Right renal cortex interstitium (tissue), 3 donors: ENCODE measurements at places on chromosomes 3 and 15. TPM values are rescaled to one million over a fixed set of nuclear protein-coding genes. Genes with fewer than 3 reads are reported as not detected.

GRCh38 chr15:73052653-73053397, 562 bp downstream of the NEO1 start:
- peak; percentile 54 for DNase-seq

DNA sequence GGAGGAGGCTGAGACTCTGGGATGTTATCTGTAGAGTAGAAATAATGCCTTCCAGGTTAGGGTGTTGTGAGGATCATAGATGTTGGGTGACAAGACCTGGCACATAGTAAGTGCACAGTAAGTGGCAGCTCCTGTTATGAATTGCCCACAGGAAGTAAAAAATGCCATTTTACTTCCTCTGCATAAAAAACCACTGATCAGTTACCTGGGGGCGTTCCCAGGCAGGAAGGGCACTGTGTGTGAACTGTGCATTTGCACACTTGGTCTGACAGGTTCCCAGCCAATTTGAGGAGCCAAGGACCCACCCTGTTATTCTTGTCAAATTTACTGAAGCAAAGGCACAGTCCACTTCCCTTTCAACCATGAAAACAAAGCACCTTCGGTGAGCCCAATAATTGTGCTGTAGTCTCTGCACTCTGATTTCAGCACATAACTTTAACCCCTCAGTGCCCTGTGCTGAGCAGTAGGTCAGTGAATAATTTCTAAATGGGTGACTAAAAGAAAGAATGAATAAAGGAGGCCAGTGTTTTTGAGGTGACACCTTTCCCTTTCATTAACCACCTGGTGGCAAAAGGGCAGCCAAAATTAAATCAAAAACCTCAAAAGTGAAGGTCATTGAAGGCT, 85.8 kb upstream of the ARHGEF3 start:
- DNase-seq = no peak

DNA sequence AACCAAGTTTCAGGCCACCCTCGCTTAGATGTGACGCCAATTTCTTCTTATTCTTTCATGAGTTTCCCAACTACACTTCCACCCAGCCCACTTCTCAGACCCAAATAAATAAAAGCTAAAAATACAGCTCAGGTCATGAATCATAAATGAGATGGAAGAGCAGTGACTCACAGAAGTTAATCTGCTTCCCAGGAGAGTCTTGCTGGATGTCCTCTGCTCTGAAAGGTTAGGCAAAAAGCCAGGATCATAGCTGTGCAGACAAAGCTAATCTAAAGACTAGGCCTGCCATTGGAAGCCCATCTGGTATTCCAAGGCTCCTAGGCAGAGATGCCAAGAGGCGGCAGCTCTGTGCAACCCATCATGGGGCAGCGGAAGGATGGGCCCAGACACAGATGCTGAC, 24.1 kb downstream of the SHC4 start:
- no peak for DNase-seq

DNA sequence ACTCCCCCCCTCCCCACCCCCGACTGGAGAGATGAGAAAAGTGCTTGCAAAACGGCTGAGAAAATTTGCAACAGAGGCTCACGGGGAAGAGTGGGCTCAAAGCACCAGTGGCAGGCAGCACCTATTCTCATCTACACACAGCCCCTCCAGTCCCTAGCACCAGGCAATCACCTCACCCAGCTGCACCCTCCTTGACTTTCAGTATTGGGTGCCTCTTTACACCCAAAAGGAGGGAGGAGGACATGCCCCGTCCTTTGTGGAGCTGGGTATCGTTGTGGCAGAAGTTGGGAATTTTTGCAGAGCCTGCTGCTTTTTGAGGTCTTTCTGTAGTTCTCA, 182.8 kb upstream of the TOPAZ1 start:
- no peak for DNase-seq

DNA sequence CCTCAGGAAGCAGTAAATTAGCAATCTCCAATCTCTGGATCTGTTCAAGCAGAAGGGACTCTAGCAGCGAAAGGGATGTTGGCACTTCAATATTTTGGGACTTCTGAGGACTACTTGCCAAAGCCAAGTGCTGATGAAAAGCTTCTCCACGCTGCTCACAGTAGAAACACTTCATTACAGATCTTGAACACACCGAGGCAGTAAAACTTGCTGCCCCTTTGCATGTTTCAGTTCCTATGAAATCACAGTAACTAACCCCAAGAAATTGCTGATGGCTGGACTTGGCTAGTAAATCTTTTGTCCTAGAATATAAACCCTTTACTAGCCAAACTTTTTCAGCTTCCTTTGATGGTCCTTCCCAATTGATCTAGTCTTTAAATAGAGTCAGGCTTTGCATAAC, 750.5 kb upstream of the GRM7 start:
- DNase-seq = no peak

GRCh38 chr15:88649753-88650551, 11.1 kb downstream of the ISG20 start:
- DNase-seq = no peak

GRCh38 chr15:42730536-42730935, 6.4 kb downstream of the CDAN1 start:
- no peak for DNase-seq

DNA sequence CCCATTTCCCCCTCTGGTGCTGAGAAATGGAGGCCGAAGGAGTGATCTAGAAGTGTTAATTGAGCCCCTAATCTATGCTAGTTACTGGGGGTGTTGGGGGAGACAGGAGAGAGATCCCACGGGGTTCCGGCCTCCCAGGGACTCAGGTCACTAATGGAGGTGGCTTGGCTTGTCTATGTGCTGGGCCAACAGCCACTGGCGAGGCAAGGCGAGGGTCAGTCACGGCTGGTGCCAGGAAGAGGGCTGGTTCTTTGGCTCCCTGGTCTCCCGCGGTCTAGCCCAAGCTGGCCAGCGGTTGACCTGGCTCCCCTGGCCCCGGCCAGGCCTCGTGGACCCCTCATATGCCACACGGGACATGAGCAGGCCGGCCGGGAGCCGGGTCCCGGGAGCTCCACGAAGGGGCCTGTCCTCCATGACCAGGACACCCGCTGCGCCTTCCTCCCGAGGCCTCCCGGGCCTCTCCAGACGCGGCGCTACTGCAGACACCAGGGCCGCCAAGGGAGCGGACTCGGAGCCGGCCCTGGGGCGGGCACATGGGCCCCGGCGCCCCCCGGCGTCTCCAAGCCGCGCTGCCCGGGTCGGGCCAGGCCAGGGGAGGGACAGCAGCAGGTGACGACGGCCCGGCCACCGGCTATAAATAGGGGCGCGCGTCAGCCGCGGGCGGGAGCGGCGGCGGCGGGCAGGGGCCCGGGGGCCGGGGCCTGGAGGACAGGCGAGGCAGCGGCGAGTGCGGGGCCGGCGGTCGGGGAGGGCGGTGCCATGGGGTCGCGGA, at the start of gene ALPK3:
ALPK3 (plus strand) TSS at position 663 of the 772 bp plus-strand sequence; CDS start at position 760, 97 bp downstream.
- DNase-seq = no peak

GRCh38 chr3:115975353-115975752, 352.0 kb downstream of the GAP43 start:
- no peak for DNase-seq

DNA sequence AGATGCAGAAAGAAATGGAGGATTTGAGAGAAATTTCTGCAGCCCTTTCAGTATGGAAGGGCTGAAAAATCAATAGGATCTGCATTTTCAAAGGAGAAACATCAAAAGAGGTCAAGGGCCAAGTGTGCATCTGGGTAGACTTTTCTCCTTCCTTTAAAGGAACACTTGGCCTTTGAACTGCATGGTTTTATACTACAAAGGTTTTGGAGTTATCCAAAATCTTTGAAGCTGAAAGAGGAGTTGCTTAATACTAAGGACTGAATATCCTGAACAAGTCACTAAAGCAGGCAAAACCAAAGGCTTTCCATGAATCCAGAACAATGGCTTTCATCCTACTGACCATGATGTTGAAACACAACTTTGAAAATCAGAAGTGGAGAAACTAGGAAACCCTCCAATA, 553.7 kb upstream of the LMCD1 start:
- no peak for DNase-seq

DNA sequence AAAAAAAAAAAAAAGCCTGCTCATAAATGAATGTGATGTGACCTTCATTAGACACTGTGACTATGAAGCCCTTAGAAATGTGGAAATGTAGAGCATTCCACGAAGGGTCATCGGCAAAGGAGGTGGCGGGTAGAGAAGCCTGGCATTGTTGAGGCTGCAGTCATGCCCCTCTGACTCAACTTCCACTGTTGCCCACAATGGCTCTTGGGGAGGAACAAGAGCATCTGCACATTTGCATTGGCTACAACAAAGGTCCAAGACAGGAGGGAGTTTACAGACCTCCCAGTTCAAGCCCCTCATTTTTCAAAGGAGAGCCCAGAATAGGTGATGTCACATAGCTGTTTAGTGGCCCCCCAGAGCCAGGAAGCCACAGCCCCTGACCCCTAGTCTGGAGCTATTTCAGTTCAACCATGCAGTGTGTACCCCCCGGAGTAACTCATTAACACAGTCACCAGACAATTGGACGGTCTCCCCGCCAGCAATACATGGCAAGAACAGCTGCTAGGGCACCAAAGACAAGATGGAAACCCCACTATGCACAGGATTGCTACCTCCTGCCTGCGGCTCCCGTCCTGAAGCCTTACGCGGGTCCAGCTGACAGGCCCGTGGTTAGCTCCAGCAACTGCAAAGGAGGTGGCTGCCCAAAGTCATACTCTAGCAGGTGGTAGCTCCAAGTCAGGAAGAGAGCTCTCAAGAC, 56.2 kb downstream of the SH3BP5 start:
- DNase-seq = no peak

DNA sequence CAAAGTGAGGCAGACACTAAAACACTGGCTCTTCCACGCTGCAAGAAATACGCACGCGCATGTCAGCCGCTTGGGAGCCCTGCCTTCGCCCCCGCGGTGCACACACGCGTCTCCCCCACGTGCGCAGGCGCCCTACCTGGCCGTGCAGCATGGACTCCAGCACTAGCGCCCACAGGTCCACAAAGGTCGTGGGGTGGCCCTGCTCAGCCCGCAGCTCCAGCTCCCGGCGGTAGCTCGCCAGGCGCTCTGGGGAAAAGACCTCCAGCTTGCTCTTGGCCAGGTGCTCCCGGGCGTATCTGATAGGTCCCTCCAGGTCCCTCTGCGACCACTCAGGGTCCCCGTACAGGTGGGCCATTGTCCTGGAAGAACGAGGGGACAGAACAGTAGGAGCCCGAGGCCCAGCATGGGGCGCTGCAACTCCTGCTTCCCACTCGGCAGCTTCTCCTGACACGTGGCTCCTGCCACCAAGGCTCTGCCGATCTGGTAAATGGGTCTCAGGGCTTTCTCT, 14.9 kb downstream of the PLA2G4D start:
- DNase-seq = no peak

GRCh38 chr3:115550285-115550761, 73.0 kb upstream of the GAP43 start:
- no peak for DNase-seq

- no peak for DNase-seq
Observed at GRCh38 chr3:63981980-63982379, 41.3 kb downstream of the PSMD6 start.

DNA sequence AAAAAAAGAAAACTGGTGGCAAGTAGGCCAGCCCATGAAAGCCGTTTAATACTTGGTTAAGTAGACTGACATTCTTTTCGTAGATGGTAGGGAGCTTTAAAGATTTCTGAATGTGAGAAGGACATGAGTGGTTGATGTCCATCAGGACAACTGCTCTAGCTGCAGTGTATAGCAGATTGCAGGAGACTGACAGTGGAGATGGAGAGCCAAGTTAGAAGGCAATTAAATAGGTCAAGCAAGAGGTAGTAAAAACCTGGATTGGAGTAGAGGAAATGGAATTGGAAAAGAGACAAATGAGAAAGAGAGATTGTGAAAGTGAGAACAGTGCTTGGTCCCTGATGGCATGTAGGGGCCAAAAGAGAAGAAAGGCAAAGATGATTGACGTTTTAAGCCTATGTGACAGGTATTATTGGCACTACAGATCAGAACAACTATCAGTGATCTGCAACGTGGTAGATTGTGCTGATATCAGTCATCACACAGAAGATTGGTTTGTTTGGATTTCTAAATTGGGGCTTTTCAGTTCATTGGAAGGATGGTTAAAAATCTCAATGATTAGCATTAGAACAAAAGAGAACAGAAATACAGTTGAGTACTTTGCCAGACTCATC, 74.0 kb downstream of the CNTN4 start:
- DNase-seq = no peak

DNA sequence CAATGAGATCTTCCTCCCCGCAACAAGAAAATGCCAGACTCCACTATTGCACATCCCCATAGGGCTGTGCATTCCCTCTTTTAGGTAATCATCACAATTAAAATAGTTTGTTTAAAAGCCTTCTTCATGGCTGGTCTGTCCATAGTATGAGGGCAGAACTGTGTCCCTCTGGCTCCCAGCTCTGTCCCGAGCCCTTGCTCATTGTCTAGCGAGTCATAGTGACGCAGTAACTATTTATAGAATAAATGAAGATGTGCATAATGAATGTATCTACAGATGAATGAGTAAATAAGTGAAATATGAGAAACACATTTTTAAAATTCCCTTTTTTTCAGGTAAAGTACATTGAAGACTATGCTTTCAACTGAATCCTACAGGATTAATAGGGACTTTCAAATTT, 128.4 kb upstream of the TMC3 start:
- no peak for DNase-seq

DNA sequence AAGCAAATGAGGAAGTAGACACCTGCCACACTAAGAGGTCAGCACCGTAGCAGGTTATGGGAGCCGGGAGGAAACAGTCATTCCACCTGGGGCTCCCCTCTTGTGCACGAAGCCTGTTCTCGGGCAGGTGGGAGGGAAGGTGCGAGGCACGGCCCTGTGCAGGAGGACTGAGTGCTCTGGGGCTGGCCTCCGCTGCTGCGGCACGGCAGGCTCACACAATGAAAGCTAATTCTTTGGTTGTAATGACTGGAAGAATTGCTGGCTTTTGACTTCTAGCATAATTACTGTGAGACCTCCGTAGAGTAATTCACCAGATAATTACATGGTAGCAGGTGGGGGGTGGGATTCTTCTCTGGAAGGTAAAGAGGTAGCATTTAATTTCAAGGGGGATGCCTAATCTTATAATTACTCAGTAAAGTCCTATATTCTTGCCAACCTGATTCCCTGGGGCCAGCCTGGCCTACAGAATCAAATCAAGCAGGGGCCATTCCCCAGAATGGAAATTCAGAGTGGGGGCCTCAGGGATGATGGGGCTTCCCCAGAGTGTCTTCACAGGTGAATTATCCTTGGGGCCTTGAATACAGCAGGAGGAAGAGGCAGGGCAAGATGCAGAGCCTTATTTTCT, 129.1 kb downstream of the TPRA1 start:
- DNase-seq = no peak

GRCh38 chr3:36871379-36872126, 73.3 kb downstream of the TRANK1 start:
- DNase-seq = no peak

BRPF1 gene
- polyA plus RNA-seq = 19.1 TPM

BLM gene
- polyA plus RNA-seq = 11.3 TPM

C3orf70 gene
- 8.2 TPM for polyA plus RNA-seq

SOX2 gene
- 0.50 TPM for polyA plus RNA-seq

SEMA3G gene
- polyA plus RNA-seq = 29.1 TPM

AEN gene
- 5.8 TPM for polyA plus RNA-seq

VPS33B gene
- polyA plus RNA-seq = 16.8 TPM

ISLR2 gene
- 0.54 TPM for polyA plus RNA-seq

ARPIN gene
- 28.5 TPM for polyA plus RNA-seq
